ENCODE measurements at places on chromosomes 16 and 17. TPM values are rescaled to one million over a fixed set of nuclear protein-coding genes. Genes with fewer than 3 reads are reported as not detected.

The ABCA10 gene
- 1.2 TPM for total RNA-seq

DNA sequence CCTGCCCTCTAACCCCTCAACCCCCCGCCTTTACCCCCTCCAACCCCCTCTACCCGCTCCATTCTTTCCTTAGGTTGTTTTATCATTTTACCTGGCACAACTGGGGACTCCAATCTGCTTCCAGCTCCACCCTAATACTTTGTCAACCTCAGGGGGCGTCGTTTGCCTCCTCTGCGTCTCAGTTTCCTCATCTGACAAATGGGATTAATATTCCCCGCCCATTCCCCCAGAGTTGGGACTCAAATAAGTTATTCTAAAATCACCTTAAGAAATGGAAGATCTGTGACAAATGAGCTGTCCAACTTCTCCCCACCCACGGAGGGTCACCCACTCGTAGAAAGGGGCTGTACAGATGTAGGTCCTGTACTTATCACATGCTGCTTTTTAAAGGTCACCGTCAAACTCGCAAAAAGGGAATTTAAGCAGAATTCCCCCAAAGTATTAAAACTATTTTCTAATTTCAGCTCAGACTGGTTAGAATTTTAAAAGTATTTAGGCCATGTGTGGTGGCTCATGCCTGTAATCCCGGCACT, 40.6 kb upstream of the CPNE2 start:
- H3K4me1 ChIP-seq, result peaks cover 4% of the 10 kb centered on the region
- no peak for DNase-seq
- H3K36me3 ChIP-seq, result peaks cover 79% of the 10 kb centered on the region
- no peaks in the 10 kb centered on the region for H3K27me3 ChIP-seq

The HNF1B gene
- not detected for total RNA-seq

DNA sequence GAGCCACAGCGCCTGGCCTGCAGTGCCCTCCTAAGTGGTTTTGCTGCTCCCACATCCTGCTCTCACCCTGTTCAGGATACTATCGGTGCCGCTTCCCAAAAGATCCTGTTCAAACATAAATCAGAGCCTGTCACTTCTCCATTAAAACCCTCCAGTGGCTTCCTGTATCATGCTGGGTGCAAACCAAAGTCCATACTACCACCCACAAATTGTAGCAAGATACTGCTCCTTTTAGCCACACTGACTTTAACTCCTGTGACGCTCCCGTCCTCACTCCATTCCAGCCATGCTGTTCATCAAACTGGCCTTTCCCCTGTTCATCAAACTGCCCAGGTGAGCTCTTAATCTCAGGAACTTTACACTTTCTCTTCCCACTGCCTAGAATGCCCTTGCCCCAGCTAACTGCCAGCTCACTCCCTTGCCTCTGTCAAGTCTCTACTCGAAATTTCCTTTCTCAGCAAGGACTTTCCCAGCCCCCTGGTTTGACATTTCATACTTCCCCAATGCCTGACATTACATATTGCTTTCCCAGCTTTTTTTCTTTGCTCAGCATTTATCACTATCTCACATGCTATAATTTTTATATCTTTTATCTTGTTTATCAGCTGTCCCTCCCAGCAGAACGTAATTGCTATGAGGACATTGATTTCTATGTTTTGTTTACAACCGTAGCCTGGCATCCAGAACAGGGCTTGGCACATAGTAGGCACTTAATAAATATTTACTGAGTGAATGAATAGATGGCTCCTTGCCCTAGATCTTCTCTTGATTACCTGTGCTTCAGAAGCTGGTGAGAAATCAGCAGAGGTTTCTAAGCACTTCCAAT, 44.3 kb upstream of the SMURF2 start:
- H3K4me3 ChIP-seq, result no peak overlapping the region
- H3K27me3 ChIP-seq, result no peaks in the 10 kb centered on the region
- H3K36me3 ChIP-seq, result no peaks in the 10 kb centered on the region
- no peak overlapping the region for H3K27ac ChIP-seq
- DNase-seq, result no peak
- H3K4me1 ChIP-seq, result peaks cover 42% of the 10 kb centered on the region

DNA sequence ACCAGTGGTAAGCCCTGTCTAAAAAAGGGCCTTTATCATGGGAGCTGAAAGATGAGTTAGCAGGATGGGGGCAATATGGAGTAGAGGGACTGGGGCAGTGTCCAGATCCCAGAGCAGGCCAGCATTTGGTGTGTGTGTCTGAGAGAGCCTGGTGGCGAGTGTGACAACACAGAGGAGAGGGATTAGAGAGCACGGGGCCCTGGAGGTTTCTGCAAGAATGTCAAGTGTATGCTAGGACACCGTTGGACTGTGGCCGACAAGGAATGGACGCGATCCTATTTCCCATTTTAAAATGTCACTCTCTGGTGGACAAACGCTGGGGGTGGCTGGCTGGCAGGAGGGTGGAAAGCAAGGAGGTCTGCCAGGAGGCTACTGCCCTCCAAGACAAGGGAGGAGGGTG, 12.4 kb downstream of the TAC4 start:
- H3K4me3 ChIP-seq, result no peak overlapping the region
- no peak overlapping the region for H3K27ac ChIP-seq
- no peaks in the 10 kb centered on the region for H3K27me3 ChIP-seq
- no peaks in the 10 kb centered on the region for H3K4me1 ChIP-seq
- peaks cover 37% of the 10 kb centered on the region for H3K36me3 ChIP-seq

DNA sequence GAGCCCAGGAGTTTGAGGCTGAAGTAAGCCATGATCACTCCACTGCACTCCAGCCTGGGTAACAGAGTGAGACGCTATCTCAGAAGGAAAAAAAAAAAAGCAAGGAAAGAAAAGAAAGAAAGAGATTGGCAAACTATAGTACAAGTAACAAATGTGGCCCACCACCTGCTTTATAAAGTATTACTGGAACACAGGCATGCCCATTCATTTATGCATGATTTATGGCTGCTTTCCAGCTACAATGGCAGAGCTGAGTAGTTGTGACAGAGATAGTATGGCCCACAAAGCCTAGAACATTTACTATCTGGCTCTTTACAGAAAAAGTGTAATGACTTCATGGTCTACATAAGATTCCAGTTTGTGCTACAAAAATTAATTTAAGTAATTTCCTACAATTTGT, 23.6 kb downstream of the C16orf87 start:
- DNase-seq, result no peak
- H3K27ac ChIP-seq, result no peak overlapping the region
- H3K4me1 ChIP-seq, result peaks cover 25% of the 10 kb centered on the region

DNA sequence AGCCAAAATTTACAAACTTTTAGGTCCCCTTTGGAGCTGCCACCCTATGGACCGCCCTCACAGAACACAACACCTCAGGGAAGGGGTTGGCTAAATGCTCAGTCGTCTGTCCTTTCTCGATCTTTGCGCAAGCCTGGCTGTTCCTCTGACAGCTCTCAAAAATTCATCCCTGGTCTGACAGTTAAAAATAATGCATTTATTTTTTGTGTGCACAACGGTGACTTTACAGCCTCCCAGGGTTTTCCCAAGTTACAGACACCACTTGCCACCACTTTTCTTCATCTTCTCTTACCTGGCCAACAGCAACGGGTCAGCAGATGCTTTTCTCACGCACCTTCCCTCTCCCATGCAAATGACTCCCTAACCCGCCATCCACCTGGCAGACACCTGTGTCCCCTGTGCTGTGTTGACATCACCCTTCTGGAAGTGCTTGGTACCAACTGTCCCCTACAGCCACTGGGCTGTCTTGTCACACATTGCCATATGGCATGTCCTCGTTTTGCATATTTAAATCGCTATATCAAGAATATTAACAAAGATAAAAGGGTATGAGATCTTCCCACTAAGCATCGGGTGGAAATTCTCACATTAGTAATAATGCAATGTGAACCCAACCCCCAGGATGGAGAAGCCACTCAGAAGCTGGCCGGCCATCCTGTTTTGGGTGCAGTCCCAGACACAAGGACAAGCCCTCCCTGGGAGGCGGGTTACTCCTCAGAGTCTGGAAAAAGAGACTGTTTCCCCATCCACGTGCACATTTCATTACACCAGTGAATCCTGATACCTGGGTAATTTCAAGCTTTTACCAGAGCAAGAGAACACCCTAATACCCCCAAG, 187.0 kb downstream of the ZFHX3 start:
- no peaks in the 10 kb centered on the region for H3K27me3 ChIP-seq
- no peaks in the 10 kb centered on the region for H3K36me3 ChIP-seq
- no peak overlapping the region for H3K4me3 ChIP-seq
- H3K27ac ChIP-seq, result no peak overlapping the region
- no peak for DNase-seq

DNA sequence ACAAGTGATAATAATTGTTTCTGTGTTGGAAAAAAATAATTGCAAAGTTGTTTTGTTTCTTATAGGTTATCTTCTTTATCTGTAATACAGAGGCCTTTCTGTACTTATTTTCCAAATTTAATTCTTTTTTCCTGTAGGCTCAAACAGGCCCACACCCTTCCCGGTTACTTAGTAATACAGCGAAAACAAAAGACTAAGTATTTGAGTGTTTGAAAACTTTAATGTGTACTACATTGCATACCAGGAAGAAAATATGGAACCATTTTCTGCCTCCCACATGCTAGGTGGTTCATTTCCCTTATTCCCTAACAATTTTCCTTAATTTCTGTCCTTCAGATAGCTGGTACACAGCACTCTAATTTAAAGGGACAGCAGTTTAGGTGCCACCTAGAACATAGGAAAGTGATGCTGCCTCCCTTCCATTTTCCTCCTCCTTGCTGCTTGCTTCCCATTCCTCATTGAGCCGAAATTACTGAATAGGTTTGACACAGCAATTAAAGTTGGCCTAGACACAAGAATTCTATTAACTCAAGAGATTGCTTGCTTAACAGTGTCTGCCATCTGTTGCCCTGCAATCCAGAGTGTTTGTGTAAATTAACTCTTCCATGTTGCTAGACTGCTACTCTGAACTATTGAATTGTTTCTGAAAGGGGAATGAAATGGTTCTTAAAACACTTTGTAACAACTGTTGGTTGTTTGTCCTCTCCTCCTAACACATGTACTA, 24.2 kb downstream of the CYB5B start:
- H3K27ac ChIP-seq, result no peak overlapping the region
- peaks cover 28% of the 10 kb centered on the region for H3K4me1 ChIP-seq
- no peaks in the 10 kb centered on the region for H3K27me3 ChIP-seq

Data from activated CD4-positive, alpha-beta memory T cell treated with anti-CD3 and anti-CD28 coated beads, Interleukin-2, amount 10 ng/mL, durations not matched to agents 7 days and 5 days (primary cell).